ENCODE measurements at places on chromosomes 16 and 17. TPM values are rescaled to one million over a fixed set of nuclear protein-coding genes. Genes with fewer than 3 reads are reported as not detected.

DNA sequence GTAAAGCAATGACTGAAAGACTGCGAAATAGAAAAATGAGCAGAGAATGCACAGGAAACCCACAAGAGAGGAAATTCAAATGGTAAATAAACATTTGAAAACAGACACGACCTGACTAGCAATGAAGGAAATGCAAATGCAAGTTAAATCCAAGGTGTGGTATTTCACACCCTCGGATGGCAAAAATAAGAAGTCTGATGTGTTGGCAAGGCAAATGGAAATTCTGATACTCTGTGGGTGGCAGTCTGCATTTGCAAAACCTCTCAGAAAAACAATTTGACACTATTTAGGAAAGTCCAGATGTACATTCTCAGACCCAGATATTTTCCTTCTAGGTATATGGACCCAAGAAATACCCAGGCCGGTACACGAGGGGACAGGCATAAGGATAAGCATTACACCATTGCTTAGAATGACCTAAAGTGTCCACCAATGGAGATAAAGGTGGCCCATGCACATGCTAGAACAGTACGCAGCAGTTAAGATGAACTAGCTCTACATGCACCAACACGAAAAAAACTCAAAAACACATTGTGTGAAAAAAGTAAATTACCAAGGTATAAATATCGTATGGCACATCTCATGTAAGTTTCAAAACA is 116.7 kb downstream of the GAS7 start:
- no peak overlapping the region for H3K4me3 ChIP-seq
- H3K27me3 ChIP-seq: no peaks in the 10 kb centered on the region
- H3K4me1 ChIP-seq: peaks cover 10% of the 10 kb centered on the region
- H3K27ac ChIP-seq: no peak overlapping the region
- no peak for DNase-seq

DNA sequence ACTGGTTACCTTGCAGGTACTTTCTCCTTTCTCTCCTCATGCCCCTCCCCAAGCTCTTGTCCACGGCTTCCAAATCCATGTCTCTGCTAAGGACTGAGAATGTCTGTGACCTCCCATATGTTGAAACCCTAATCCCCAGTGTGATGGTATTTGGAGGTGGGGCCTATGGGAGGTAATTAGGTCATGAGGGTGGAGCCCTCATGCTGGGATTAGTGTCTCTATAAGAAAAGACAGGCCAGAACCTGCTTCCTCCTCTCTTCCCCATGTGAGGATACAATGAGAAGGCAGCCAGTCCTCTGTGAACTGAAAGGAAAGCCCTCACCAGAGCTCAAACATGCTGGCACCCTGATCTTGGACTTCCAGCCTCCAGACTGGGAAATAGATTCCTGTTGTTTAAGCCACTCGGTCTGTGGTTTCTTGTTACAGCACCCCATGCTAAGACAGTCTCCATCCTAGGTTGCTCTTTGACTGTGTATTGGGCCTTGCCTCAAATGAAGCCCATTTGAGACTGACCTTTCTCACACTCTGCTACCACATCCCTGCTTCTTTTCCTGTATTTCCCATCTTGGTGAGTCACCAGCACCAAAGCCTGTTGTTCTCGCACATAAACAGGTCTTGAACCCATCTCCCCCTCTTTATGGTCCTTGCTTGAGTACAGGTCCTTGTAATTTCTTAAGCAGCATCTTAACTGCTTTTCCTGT is 135.0 kb downstream of the CDK5R1 start:
- no peak overlapping the region for H3K27ac ChIP-seq
- H3K4me1 ChIP-seq: no peaks in the 10 kb centered on the region
- no peaks in the 10 kb centered on the region for H3K27me3 ChIP-seq
- H3K4me3 ChIP-seq: no peak overlapping the region
- no peaks in the 10 kb centered on the region for H3K36me3 ChIP-seq

DNA sequence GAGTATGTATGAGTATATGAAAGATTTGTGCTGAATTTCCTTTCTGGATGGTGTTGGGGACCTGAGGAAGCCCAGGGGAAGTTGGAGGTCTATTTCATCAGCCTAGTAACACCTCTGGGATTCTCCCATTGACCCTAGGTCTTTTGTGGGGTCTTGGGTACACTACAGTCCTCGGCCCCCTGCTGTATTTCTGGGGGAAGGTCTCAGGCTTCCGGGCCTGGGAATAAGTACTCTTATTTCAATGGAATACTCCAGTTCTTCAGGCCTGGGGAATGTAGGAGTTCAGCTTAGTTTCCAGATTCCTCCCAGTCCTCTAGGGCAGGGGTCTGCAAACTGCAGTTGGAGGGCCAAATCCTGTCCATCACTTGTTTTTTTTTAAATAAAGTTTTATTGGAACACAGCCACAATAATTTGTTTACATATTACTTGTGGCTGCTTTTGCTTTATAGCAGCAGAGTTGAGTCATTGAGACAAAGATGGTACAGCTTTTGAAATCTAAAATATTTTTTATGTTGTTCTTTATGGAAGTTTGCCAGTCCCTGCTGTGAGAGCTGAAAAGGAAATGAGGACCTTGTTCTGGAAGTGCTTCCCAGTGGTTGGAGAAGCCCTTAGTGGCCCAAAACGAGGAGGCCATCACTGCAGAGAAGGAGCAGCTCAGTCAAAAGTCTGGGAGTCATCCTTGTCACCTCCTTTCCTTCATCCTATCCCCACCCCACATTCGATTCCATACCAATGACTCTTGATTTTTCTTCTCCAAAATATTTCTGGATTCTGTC is 142.5 kb upstream of the HS3ST2 start:
- no peak for DNase-seq
- H3K27ac ChIP-seq: no peak overlapping the region
- H3K36me3 ChIP-seq: no peaks in the 10 kb centered on the region
- H3K4me3 ChIP-seq: no peak overlapping the region
- H3K4me1 ChIP-seq: peaks cover 7% of the 10 kb centered on the region

DNA sequence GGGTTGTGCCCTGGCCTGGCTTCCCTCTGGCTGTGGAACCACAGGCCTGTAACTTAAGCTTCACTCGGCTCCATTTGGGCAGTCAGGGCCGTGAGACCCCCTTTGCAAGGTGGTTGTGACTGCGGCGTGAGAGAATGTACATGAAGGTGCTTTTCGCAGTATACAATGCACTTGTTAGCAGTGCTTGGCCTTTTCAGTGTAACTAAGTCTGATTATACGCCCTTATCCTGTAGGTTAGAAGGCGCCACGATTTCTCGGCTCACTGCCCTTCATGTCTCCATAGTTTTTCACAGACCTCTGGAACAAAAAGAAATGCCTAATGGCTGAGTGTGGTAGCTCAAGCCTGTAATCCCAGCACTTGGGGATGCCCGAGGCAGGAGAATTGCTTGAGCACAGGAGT is 13.3 kb downstream of the SAP30BP start:
- no peak overlapping the region for H3K4me3 ChIP-seq
- DNase-seq: no peak
- peaks cover 4% of the 10 kb centered on the region for H3K36me3 ChIP-seq
- H3K27me3 ChIP-seq: no peaks in the 10 kb centered on the region
- H3K27ac ChIP-seq: peak overlapping the region; percentile 12

DNA sequence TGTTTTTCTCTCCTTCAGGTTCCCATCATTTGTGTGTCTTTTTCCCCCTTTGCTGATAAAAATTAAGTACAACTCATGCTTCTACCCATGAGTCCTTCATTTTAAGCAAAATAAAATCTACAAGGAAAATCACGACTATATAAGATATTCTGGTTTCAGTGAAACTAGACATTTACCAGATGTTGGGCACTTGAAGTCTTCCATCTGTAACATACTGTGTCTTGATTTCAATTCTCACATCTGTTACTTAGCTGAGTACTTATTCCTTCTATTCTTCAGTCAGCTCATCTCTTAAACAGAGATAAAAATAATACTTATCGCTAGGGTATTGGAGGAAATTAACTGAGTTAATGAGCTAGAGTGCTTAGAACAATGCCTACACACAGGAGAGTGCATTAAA is 893.0 kb upstream of the SOX9 start:
- no peaks in the 10 kb centered on the region for H3K4me1 ChIP-seq
- H3K27ac ChIP-seq: no peak overlapping the region
- no peak for DNase-seq
- no peaks in the 10 kb centered on the region for H3K36me3 ChIP-seq

- H3K27me3 ChIP-seq: no peaks in the 10 kb centered on the region
- DNase-seq: no peak
- H3K4me1 ChIP-seq: peaks cover 74% of the 10 kb centered on the region
These were observed 92.9 kb downstream of the YPEL2 start for GRCh38 chr17:59424331-59424730.

- peaks cover 88% of the 10 kb centered on the region for H3K27me3 ChIP-seq
- no peak overlapping the region for H3K4me3 ChIP-seq
- no peak overlapping the region for H3K27ac ChIP-seq
- H3K36me3 ChIP-seq: no peaks in the 10 kb centered on the region
These were observed 1.5 kb downstream of the HOXB3 start for GRCh38 chr17:48588528-48588927.

The TSR3 gene
- total RNA-seq: 46.3 TPM

The KCNH4 gene
- 0.16 TPM for total RNA-seq

The RNF112 gene
- 0.69 TPM for total RNA-seq

The ACADVL gene
- total RNA-seq: 1,243 TPM

The CDR2L gene
- total RNA-seq: 15.0 TPM
